ENCODE measurements at places on chromosomes 4 and X.
A peak's percentile ranks its signal among the peaks of the same experiment; 100 is the strongest.

DNA sequence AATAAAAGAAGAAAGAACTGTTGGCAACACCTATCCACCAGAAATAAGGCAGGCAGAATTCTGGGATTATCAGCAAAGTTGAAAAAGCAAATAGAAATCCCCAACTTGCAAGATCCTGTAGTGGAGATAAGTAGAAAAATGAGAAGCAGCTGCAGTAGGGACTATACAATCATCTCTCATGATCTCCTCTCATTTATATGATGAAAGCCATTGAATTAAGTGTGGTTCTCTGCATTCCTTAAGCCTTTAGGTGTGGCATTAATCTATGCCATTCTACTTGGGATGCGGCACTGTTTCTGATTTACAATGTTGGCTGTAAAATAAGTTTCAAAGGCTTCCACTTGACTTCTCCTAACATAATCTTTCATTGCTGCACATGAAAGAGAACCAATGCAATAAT, 869.8 kb downstream of the TRAM1L1 start:
- no peak for DNase-seq

- DNase-seq: no peak
Observed at GRCh38 chrX:133594156-133594555, 178.9 kb upstream of the GPC4 start.

GRCh38 chr4:164924670-164925238, 47.8 kb downstream of the APELA start:
- DNase-seq: no peak

GRCh38 chr4:3243136-3243780, 5.7 kb upstream of the MSANTD1 start:
- peak; percentile 54 for DNase-seq

GRCh38 chr4:39825741-39826231, 127.8 kb downstream of the UBE2K start:
- no peak for DNase-seq

DNA sequence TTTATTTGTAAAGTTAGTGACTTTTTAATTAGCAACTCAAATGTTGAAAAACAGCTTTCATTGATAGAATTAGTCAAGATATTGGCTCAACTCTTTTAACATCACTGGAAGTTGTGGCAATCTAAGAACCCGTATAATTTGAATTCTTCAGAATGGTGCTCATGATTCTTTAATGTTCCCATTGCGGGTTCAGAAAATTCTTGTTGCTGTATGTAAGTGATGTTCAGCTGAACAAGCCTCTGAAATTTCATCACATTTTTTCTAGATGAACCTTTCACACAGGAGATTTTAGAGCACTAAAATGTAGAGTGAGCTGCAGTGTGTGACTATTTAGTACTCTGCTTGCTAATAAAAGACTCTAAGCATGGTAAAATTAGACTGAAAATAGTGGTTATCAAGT, 1317.7 kb downstream of the FSTL5 start:
- DNase-seq: no peak

DNA sequence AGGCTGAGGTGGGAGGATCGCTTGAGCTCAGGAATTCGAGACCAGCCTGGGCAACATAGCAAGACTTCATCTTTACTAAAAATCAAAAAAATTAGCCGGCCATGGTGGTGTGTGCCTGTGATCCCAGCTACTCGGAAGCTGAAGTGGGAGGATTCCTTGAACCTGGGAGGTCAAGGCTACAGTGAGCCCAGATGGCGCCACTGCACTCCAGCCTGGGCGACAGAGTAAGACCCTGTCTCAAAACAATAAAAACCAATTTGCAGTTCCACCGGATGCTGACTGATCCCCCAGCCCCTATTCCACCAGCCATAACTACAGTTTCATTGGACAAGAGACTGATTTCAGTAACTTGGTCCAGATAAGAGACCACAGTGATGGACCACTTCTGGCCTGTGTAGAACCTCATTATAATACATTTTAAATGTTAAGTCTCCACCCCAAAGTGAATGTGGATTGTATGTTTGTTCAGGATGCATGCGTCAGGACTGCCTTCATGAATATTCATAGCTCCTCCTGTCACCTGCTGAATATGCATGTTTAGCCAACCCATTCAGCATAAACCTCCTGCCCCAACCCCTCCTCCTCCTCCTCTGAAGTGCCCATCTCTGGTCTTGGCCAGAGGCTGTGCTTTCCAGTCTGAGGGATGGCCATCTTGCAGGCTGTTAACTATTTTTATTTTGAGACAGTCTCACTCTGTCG, 2.3 kb upstream of the SLBP start:
- DNase-seq: no peak

DNA sequence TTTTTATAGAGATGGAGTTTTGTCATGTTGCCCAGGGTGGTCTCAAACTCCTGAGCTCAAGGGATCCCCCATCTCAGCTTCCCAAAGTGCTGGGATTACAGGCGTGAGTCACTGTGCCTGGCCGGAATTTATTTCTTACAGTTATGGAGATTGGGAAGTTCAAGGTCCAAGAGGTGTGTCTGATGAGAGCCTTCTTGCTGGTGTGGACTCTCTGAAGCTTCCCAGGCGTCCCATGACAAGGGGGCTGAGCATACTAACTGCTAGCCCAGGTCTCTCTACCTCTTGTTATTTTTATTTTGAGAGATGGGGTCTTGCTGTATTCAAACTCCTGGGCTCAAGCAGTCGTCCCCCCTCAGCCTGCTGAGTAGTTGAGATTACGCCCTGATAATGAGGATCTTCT, 2.9 kb upstream of the NSD2 start:
- DNase-seq: no peak

DNA sequence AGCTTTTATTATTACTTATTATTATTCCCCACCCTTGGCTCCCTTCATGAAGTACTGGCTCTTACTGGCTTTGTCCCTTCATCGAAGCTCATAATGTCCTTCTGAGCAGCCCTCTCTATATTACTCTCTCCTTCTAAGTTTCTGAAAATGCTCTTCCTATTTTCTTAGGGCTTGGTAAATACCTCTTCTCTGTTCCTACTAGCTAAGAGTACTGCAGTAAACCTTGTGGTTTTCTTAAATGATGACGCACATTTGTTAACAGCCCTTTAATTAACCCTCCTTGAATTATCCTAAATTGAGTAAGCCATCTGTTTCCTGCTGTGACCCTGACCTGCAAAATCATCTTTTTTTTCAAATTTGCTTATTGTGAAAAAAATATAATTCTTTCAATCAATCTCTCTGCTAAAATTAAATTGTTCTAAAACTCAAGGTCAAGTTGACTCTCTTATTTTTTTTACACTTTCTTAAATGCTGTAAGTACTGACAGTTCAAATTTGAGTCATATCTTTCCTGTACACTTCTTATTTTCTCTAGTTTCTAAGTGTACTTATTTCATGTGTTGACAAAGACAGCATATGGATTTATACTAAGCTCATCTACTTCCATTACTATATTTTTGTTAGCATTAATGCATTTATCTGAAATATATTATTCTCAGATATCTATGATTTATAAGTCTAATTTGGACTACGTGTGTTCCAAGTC, 148.9 kb downstream of the ADAM29 start:
- DNase-seq: no peak

DNA sequence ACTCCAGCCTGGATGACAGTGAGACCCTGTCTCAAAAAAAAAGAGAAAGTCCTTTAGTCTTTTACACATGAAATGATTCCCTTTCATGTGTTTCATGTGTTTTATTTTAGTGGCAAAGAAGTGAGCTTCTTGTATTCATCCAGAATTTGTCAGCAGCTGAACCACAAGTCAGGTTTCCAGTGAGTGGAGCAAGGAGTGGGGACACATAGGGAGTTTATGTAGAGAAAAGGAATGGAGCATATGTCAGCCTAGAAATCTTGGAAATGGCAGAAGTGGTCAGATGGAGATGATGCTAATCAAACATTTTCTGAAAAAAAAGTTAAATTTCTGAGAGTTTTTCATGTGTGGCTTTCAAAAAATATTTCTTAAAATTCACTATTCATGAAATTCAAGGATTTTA, 383.0 kb upstream of the GATB start:
- no peak for DNase-seq

GRCh38 chr4:103996064-103996463, 276.3 kb upstream of the TACR3 start:
- DNase-seq: no peak

DNA sequence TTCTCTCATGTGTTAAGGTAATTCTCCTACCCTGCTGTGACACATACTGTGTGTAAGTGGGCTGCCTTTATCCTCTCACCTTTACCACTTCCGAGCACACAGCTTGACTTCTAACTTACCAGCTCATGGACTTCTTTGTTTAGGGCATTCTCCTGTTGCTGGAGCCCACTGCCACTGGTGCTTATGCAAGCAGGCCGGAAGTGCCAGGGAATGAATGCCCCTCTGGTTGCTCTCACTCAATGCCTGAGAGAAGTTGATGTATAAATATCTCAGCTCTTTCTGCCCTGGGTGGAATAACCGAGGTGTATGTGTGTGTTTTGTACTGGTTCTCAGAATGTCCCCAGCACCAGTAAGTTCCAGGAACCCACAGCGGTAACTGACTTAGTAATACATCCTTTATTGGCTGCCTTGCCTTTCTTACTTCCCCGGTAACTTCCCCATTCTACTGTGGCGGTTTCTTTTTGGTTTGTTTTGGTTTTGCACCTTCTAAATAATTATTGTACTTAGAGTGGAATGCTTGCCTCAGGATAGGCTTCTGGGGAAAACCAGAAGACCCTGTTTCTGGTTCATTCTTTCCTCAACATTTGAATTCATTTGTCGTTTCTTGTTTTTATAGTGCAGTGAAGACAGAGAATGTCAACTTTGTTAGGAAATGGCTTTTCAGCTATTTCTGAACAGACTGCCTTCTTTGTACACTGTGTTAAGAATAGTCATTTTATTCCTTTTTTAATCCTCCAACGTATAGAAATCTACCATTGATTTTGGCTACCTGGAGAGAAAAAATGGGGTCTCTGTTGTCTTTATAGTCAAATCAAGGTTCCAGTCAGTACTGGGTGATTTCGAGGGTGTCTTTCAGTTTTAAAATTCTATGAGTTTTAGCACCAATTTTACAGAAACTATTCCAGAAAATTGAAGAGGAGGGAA, 45.4 kb downstream of the CXorf58 start:
- peak; percentile 56 for DNase-seq

DNA sequence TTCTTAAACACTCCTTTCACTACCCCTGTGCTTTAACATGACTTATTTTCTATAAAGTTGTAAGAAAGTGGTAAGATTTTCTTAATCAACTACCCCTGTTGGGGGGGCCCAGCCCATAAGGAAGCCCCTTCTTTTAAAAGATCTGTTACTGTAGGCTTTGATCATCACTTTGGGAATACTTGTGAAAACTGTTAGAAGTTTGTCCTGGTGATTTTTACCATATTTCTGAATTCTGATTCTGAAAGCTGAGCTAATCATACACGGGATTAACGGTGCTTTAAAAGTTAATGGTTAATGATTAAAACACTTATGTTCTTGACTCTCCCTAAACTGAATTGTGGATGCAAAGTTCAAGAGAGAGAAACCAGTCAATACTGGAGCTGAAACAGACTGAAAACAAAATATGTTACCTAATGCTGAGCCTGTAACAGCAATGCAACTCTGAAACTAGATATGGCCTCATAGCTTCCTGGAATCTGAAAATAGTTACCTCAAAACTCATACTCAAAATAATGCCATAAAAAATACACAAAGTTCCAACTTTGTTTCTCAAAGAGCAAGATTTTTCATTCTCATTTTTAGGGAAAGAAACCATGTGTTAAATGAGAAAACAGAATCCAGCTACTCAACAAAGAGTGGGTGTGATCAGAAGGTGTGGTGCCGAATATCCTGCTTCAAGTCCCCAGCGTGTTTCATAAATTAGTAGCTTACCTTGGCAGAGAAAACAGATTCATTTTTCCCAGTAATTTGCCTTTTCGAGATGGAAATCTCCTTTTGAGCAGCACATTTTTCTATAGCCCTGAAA, 31.6 kb downstream of the ADH7 start:
- DNase-seq: no peak

DNA sequence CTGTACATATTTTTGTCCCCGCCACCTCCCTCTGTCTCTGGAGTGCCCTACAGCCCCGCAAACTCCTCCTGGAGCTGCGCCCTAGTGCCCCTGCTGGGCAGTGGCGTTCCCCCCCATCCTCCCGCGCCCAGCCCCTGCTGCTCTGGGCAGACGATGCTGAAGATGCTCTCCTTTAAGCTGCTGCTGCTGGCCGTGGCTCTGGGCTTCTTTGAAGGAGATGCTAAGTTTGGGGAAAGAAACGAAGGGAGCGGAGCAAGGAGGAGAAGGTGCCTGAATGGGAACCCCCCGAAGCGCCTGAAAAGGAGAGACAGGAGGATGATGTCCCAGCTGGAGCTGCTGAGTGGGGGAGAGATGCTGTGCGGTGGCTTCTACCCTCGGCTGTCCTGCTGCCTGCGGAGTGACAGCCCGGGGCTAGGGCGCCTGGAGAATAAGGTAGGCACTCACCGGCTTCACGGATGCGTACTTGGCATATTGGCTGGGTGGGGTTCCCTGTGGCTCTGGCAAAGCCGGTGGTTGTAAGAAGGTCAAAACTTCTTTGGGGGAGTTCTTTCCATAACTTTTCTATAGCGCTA, 653 bp downstream of the HHIP start:
- DNase-seq: no peak

- DNase-seq: no peak
Observed at GRCh38 chrX:19709812-19710518, 177.4 kb downstream of the SH3KBP1 start.

- DNase-seq: no peak
Observed at GRCh38 chr4:90958256-90958895, 831.2 kb downstream of the CCSER1 start.

GRCh38 chr4:83962492-83962891, 426.6 kb downstream of the GPAT3 start:
- DNase-seq: no peak

DNA sequence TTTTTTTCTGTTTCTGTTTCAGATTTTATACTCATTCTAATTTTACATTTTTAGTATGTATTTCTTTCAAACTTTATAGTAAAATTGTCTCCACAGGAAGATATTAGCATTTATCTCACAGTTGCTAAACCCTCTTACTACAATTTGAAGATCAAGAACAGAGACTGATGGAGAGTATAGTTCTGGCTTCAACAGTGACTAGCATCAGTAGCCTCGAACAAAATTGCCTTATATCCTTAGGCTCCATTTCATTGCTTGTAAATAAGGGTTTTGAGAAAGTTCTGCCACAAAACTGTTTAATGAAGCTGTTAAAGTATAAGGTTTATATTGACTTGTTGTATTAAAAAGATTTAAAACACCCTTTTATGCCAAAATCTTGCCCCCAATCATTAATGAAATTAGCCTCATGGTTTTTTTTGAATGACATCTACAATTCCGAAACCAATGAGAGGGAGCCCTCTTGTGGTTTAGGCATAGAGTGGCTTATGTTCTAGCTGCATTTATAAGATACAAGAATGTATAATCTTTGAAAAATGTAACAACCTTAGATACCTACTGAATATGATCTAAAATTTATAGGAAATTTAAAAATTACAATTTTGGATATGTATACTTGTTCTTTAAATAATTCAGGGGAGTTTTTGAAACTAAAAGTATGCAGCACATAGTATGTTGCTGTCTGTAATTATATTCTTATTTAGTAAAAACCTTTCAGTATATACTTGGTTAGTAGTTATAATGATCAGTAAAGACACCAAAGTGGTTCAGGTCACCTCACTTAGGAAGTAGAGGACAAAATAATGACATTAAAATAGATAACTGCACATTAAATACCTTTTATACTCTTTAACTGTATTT, 109.8 kb upstream of the HPGD start:
- DNase-seq: no peak

- no peak for DNase-seq
Observed at GRCh38 chr4:82639971-82640370, 78.2 kb upstream of the TMEM150C start.

Data from activated CD4-positive, alpha-beta memory T cell treated with anti-CD3 and anti-CD28 coated beads, Interleukin-2, amount 10 ng/mL, durations not matched to agents 7 days and 5 days (primary cell).